ENCODE measurements at places on chromosomes 2 and 18.
A peak's percentile ranks its signal among the peaks of the same experiment; 100 is the strongest.

DNA sequence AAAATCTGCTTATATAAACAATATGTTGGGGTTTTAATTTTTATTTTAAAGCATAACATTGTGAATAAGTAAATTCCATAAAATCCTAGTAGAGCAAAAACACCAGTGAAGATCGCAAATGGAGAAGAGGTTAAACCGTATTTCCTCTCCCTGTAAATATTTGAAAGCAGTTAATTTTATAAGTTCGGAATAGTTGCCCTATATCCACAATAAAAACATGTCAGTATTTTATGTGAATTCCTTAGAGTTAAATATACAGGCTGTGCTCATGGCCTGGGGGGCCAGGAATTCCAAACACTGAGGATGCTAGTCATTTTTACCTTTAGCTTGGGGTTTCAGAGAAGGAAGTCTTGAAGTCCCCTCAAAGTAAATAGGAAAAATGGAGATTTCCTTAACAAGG lies 135.0 kb downstream of the FIGN start:
- DNase-seq: no peak

DNA sequence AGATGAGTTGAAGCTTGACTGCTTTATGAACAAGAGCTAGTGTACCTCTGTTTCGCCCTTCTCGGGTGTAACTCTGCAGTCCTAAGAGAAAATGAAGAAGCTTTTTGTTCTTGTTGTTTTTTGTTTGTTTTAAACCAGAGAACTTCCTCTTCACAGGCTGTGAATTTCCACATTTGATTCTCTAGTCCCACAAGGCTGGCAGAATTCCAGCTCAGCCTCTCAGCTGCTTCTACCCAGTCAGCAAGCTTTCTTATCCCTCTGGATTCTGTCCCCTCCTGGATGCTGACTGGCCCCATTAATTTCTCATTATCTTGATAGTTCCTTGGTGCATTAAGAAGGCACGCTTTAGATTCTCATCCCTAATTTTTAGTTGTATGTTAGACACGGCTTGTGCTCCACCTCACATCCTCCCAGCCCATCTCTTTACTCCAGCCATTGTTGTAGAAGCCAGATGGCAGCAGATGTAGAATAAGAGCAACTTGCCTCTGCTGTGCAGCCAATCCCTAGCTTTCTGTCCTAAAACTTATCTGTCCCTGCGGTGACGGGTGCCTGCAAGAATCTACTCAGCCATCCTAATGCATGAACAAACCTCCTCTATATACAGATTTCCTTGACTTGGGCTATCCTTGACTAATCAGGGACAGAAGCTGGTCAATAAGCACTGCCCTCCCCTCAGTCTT lies 12.3 kb upstream of the RESP18 start:
- peak; percentile 6 for DNase-seq

DNA sequence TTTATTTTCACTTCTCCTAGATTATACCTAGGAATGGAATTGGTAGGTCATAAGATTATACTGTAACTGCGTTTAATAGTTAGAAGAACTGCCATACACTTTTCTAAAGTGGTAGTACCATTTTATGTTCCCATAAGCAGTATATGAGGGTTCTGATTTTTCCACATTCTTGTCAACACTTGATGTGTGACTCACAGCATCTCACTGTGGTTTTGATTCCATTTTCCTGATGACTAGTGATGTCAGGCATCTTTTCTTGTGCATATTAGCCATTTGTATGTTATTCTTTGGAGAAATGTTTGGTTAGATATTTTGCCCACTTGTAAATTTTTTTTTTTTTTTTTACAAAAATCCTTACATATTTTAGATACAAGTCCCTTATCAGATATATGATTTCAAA lies 2.3 kb downstream of the DCAF17 start:
- no peak for DNase-seq

GRCh38 chr2:195410074-195410671 lies 246.9 kb upstream of the SLC39A10 start:
- no peak for DNase-seq

DNA sequence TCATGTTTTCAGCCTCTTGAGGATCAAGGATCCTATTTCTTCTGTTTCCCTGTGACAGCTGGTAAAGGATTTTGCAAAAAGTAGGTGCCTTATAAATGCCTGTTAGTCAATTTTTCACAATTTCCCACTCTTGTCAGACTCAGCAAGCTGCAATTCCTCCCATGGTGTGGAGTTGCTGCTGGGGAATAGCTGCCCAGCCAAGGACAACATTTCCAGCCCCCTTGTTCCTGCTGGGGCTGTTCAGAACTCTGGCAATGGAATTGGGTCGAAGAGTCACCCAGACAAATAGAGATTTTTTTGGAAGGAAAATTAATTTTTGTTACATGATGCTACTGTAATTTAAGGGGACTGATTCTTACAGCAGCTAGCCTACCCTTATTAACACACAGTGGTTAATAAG lies 43.7 kb downstream of the FSHR start:
- no peak for DNase-seq

GRCh38 chr2:200396781-200397242 lies 90.3 kb downstream of the SPATS2L start:
- DNase-seq: no peak

DNA sequence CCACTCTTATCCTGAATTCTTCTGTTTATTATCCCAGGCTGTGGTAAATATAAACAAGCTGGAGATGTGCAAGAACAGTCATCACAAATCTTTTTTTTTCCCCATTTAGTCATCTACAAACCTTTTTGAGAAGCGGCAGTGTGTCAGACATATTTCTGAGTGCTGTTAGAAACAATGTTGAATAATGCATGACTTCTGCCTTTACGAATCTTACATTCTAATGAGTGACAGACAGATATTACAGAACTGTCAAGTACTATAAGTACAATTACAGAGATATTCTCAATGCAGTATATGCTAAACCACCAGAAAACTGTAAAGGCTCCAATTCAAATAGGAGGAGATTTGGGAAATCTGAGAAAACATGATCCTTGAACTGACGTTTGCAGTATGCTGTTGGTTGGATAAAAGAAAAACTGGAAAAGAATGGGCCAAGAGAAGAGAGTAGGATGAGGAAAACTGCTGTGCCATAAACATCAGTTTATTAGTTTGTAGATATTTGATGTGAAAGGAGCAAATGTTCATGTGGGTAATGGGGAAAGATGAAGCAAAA lies 379.5 kb upstream of the SLC8A1 start:
- no peak for DNase-seq

DNA sequence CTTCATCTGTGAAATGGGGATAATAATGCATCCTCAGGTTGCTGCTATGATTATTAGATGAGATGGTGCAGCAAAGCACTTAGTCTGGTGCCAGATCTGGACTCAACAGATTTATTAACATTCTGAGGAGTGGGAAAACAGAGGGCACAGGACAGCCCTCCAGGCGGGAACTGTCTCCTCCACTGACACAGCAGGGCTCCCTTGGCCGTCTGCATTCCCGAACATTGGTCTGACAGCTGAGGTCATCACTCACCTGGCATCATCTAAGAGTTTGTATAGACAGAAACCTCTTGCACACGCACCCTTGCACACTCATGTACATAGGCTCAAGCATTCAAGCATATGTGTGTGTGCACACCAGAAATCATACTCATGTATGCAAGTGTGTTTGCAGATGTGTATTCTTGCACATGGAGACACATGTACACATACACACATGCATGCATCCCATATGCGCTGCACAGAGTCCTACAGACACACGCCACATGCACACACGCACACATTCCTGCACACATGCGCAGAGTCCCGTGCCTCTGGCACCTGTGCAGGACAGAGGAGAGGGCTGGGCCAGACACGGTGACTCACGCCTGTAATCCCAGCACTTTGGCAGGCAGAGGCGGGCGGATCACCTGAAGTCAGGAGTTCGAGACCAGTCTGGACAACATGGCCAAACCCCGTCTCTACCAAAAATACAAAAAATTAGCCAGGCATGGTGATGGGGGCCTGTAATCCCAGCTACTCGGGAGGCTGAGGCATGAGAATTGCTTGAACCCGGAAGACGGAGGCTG lies 173.3 kb upstream of the GLI2 start:
- no peak for DNase-seq

- peak; percentile 52 for DNase-seq
These were observed at the start of gene MBD5 for GRCh38 chr2:148021059-148021861. MBD5 (plus strand) TSS chr2:148021091.

DNA sequence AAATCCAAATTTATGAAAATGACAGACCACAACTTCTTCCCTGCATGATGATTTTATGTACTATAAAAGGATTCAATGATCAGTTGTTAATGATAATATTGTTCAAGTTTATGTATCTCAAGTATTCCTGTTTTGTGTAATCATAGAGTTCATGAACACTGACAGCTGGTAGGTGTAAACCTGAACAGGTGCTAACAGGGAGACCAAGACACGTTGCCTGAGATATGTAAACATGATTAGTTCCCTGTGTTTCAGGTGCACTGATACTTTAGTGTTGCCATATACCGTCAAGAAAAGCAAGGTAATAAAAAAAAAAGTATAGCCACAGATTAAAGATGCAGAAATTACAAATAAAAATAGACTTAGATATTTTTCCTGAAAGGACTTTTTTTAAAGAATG lies 131.8 kb downstream of the BAZ2B start:
- DNase-seq: peak; percentile 76

- no peak for DNase-seq
These were observed 322.3 kb downstream of the TSN start for GRCh38 chr2:122077771-122078170.

GRCh38 chr18:46302528-46303485 lies 198.6 kb downstream of the HAUS1 start:
- DNase-seq: peak; percentile 43

GRCh38 chr2:118986738-118987137 lies 44.7 kb downstream of the MARCO start:
- DNase-seq: no peak

GRCh38 chr18:58829263-58829662 lies 35.4 kb upstream of the ZNF532 start:
- no peak for DNase-seq

GRCh38 chr2:18950361-18950851 lies 361.0 kb upstream of the NT5C1B start:
- DNase-seq: no peak

GRCh38 chr18:33840212-33840593 lies 262.2 kb downstream of the ASXL3 start:
- DNase-seq: no peak

DNA sequence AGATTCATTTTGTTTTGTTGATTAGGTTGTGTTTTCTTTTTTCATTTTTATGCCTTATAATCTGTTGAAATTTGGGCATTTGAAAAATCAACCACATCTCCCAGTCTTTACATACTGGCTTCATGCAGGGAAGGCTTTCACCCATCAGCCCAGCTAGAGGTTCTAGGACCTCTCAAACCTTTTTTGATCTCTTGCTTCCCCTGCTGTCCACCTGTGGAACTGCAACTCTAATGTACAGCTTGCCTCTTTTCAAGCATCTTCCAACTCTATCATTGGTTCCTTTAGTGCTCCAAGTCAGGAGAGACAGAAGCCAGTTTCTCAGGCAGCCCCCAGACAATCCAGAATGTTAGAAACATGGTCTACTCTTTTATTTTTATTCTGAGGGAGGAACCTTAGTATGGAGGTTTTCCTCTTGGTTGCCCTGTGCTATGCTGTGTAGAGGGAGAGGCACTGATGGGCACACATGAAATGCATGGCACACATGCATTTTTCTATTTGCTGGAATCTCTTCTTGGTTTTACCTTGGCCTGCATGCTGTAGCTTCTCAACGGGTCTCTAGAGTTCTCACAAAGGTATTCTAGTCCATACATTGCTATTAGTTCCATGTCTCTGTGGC lies 107.2 kb upstream of the L3MBTL4 start:
- DNase-seq: peak; percentile 30
